Fibroblast of skin of left quadriceps (primary cell): ENCODE measurements at places on chromosomes 7 and 10.

DNA sequence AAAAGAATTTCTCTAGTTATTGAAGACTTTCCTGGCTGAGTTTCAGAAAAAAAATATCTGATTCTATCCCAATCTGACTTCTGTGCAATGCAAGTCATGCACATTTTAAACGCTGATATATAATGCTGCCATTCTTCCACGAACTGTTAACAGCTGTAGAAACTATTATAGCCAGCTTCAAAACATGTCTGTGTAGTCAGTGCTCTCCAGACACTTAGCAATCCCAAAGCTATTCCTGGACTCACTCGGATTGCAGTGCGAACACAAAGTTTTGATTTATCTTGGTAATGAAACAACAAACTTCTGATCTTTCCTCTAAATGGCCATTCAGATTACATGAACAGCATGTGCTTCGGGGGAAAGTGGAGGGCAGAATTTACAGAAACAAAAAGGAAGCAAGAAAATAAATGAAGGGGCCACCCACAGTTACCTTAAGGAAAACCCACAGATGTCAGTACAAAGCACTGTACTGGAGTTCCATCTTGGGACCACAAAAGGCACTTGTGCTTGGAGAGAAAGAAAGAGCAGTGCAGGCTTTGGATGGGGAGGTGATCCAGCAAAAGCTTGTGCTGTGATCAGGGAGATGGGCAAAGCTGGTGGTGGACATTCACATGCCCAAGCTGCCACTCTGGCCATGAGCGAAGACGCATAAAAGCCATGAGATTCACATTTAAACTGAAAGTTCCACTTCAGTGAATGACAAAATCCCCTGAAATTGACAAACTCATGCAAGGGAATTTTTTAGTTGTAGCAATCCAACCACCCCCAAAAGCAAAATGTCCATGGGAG is 32.1 kb upstream of the ADO start:
- DNase-seq = no peak

- DNase-seq = no peak
Observed at GRCh38 chr10:91677911-91678310, 45.0 kb upstream of the PPP1R3C start.

GRCh38 chr10:122141821-122142640 is 129.1 kb upstream of the BTBD16 start:
- no peak for DNase-seq

GRCh38 chr7:18003286-18003994 is 24.2 kb downstream of the PRPS1L1 start:
- no peak for DNase-seq

DNA sequence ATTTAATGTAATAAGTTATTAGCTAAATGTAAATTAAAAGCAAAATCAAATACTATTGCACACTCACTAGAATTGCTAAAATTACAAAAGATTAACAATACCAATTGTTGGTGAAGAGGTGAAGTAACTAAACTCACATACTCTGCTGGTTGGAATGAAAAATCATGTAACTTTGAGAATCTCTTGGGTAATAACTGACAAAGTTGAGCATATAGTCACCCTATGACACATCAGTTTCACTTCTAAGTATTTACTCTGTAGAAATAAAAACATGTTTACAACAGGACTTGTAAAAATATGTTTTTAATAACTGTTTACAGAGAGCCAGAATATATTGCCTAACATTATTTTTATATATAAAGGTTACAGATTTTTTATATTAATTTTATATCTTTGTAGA is 33.6 kb downstream of the CNTNAP2 start:
- peak; percentile 7 for DNase-seq

- DNase-seq = no peak
Observed at GRCh38 chr7:155754165-155754564, 58.1 kb downstream of the SHH start.
